ENCODE measurements at places on chromosomes 1 and 21.

DNA sequence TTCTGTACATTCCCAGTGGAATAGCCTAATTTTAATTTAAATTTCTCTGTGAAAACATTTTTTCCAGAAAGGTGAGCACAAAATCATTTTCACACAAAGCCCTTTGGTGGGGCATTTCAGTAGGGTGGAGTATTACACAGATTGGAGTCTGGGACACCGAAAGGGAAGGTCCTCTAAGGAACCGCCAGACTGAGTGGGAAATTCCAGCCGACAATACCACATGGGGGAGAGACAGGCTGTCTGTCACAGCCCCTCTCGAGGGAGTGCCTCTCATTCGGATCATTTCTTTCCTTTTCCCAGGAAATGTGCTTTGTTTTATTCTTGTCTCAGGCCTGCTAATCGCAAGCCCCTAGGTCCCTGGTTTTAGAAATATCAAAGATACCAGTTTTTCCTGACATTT lies 150.6 kb upstream of the HOOK1 start:
- no peak for DNase-seq

DNA sequence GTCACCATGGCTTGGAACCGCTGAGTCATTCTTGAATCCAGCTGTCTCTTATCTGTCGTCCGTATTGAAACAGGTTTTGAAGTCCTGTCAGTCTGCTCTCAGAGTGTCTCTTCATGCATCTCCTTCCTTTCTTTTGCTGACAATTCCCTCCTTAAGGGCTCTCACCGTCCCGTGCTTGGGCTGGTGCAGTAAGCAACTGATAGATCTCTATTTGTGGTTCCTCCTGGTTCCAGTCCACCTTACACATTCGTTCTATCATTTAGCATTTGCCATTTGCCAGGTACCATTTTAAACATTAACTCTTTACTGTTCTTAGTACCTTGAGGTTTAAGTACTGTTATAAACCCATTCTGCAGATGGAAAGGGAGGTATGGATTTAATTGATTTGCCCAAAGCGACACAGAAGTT lies 88.9 kb downstream of the DYRK1A start:
- no peak for DNase-seq

- no peak for DNase-seq
These were observed 50.7 kb downstream of the VAV3 start for GRCh38 chr1:107914119-107914765.

- DNase-seq, result no peak
These were observed 28.0 kb upstream of the LEPR start for GRCh38 chr1:65392497-65392896.

GRCh38 chr1:155938220-155938627 lies 3.2 kb upstream of the RXFP4 start:
- DNase-seq, result peak; percentile 85

DNA sequence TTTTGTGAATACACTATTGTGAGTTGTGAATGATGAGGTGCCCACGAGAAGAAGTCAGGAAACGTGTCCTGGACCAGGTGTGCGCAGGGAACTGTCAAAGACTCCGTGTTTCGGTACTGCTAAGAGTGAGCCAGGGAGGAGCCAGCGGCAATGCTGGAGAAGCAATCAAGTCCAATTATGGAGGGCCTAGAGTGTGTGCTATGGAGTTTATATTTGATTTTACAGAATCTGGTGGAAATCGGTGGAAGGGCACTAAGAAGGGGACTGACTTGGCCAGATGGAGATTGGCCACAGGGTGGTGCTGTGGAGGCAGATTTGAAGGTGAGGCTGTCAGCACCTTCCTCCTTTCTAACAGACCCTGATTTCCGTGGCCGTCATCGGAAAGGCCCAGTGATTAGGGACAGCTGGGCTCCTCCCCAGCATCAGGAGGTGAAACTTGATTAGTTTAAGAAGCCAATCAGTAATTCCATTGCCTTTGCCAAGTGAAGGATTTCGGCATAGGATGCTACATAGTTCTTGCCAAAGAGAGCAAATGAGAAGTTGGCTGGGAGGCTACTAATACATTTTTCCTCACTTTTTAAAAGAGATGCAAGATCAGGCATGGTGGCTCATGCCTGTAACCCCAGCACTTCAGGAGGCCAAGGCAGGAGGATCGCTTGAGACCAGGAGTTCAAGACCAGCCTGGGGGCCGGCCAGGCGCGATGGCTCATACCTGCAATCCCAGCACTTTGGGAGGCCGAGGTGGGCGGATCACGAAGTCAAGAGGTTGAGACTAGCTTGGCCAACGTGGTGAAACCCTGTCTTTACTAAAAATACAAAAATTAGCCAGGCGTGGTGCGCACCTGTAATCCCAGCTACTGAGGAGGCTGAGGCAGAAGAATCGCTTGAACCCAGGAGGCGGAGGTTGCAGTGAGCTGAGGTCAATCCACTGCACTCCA lies 7.0 kb downstream of the PTCH2 start:
- peak; percentile 94 for DNase-seq

GRCh38 chr1:226604560-226605317 lies 56.2 kb downstream of the STUM start:
- DNase-seq, result no peak

DNA sequence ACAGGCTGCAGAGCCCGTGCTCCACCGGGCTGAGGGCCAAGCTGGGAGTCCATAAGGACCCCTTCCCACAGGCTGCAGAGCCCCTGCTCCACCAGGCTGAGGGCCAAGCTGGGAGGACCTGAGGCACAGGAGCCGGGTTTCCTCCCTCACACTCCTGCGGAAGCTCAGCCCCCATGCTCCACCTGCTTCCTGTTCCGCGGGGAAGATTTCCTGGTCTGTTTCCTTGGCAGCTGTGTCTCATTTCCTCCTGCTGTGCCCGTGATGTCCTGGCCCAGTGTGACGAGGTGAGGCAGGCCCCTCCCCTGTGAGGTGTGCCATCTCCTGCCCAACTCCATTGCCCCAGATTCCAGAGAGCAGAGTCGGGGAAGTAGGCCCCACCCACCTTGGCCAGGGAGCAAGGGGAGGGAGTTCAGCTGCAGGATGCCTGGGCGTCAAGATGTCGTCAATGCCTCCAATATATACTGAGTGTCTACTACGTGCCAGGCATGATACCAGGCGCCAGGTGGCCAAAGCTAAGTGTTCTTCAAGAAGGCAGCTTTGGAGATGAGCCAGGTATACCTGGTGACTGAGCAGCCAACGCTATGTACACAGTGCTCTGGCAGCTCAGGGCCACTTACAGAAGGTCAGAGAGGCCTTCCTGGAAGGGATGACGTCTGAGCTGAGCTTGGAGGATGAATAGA lies 58.8 kb downstream of the NAV1 start:
- no peak for DNase-seq

DNA sequence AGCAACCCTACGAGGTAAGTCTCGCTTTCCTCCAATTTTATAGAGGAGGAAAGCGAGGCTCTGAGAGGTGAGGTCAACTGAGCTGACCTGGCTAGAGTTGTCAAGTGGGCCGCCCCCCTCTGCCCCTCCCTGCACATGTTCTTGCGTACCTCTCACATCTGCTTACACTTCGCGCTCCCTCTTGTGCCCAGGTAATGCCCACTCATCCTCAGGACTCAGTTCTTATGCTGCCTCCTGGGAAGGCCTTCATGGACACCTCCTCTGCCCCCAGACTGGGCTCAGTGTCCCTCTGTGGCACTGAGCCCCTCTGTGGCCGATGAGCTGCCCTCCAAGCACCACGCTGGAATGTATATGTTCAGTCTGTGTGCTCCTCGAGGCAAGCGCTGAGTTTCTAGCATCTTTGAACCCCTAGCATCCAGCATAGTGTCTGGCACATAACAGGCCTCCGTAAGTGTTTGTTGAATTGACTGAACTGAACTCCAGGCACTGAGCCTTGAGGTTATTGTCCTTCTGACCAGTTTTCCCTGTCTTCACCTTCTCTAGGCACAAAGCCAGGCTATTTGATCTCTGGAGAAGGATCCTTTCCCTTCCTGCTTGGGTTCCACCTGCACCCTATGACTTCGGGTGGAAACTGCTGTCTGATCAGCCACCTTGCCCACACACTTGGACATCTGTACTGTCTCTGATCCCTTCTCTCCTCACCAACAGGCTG lies 13.5 kb downstream of the MOV10 start:
- no peak for DNase-seq
